ENCODE measurements at places on chromosomes 5 and 9.
A peak's percentile ranks its signal among the peaks of the same experiment; 100 is the strongest.

DNA sequence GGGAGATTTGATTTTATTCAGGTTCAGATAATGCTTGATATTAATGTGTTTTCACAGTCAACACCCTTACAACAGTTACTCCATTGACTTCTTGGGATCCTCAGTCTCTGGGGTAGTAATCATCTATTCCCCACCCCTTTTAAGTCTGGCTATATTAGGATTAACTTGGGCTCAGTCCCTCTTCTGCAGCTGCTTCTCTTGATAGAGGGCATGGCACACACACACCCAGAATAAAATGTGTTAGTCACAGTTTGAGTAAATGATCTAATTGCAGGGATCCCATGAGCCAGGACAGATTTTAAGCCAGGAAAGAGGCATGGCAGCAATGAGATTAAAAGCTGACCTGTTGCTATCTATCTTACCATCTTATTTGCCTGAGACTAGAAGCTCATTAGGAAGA, 53.7 kb upstream of the VLDLR start:
- no peak for DNase-seq

- DNase-seq, result no peak
These were observed 11.2 kb downstream of the LRRC26 start for GRCh38 chr9:137158625-137159024.

DNA sequence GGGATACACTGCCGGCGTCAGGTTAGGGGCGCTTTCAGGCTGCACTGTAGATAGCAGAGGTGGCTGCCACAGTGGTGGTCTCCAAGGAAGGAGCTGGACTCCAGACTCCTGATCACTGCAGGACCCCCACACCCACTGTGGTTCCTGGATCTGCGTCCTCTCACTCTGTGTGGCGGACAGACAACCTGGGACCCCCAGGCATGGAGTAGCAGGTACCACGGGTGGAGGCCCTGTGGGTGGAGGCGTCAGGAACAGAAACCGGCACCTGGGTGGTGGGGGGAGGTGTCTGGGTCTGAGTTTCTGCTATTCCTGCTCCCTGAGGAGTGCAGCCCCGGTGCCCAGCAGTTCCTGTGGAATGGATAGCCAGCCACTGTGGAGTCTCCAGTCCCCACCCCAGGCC, 75.1 kb upstream of the PCAT7 start:
- no peak for DNase-seq

- no peak for DNase-seq
These were observed 16.2 kb upstream of the IL3 start for GRCh38 chr5:132044207-132044606.

DNA sequence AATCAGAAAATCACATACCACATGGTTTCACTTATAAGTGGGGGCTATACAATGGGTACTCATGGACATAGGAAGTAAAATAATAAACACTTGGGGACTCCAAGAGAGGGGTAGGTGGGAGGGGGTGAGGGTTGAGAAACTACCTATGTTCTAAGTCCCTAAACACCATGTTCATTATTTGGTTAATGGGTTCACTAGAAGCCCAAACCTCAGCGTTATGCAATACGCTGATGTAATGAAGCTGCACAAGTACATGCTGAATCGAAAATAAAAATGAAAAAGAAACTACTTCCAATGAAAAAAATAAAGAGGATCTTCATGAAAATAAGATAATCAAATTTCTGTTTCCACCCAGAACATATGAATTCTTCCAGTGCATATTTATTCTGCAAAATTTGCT, 208.5 kb downstream of the TMEM161B start:
- no peak for DNase-seq

- no peak for DNase-seq
These were observed 45.5 kb downstream of the CTSL start for GRCh38 chr9:87771316-87772006.

DNA sequence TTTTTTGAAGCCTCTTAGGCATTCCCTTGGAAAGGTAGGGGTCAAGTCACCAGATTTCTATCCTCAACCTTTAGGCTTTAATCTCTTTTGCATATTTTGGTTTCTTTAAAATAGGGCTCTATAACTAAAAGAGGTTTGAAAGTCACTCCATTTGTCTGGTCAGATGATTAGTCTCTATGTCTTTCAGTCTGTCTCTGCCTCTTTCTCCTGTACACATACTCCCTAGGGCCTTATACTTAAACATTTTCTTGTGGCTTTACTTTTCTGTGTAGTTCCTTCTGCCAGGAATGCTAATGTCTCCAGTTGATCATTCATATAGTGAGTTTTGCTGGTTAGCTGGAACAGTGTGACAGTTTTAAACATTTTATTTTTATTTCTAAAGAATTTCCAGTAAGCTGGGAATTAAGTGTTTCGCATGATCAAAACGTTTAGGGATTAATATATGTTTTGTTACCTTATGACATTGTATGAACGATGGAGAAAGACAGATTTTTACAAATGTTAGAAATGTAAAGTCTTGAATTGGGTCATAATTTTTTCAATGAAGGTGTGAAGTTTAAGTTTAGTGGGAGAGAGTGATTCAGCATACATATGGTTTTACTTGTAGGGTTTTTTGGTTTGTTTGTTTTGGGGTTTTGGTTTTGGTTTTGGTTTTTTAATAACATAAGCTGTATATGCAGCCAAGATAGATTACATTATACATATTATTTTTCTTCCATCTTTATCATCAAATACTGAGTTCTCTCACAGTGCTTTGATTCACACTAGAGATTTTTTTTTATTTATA, 90.6 kb downstream of the ZCCHC7 start:
- no peak for DNase-seq

DNA sequence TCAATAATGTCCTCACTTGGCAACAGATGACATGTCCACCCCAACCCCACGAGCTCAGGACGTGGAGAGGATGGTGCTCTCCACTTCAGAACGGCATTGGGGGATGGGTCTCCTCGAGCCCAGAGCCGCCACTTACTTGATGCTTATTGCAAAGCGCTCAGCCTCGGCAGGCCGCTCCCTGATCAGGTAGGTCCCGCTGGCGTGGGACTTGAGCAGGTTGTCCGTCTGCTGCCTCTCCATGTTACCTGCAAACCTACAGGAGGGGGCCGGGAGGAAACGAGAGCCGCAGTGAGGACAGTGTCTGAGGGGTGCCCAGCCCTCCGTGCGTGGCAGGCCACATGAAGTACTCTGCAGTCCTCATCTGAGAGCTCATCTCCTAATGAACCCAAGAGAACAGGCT, 36.6 kb upstream of the SARDH start:
- DNase-seq, result no peak

GRCh38 chr9:107569174-107569573, 79.6 kb upstream of the KLF4 start:
- DNase-seq, result no peak

- no peak for DNase-seq
These were observed 36.3 kb downstream of the SPATA31D1 start for GRCh38 chr9:82024908-82025307.

GRCh38 chr5:127564002-127564769, 46.7 kb downstream of the PRRC1 start:
- peak; percentile 65 for DNase-seq

DNA sequence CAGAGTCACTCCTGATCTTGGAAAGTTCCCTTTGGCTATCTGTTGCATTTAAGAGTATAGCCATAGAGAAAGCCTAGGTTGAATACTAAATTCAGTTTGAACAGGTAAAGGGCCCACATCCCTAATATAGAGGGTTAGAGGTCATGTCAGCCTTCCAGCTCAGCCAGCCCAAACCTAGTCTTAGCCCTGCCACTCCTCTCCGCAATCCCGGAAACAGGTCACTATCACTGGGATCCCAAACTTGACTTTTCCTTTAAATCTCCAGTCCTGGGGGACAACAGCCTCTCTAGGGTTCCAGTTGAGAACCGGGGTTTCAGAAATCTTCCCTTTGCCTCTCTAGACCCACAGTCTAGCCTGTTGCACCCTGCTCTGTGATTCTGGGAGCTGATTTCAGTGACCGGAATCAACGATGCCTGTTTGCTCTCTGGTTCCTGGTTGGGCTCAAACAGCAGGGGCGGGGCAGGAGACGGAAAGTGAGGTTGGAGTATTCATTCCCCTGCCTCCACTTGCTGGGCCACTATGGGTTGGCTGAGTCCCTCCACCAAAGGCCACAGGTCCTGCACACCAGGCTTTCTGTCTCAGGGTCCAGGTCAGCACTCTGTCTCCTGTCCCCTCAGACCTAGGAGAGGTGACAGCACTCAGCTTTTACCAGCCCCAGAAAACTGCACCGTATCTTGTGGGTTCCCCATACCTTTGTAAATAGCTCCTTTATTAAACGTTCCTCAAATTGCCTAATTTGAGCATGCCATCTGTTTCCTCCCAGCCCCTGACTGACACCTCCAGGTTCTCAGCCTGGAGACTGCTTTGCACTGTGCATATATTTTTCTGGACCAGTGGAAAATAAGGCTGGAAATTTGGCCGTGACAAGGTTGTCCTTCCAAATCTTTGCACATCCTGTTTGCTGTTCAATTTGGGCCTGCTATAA, 23.8 kb upstream of the CPEB4 start:
- DNase-seq, result no peak

DNA sequence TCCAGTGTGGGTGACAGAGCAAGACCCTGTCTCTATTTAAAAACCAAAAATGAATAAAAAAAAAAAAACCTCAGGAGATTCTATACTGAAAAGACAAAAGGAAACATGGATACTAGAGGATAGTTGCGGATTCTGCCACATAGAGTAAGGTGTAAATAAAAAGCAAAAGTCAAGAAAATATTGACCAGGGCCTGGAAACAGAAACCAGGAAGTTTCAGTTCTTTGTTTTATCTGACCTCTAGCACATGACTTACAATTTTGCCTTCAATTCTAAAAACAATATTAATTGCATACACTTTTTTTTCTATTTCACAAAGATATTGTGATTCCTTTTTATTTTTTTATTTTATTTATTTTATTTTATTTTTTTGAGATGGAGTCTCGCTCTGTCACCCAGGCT, 96.2 kb upstream of the NMUR2 start:
- DNase-seq, result no peak

DNA sequence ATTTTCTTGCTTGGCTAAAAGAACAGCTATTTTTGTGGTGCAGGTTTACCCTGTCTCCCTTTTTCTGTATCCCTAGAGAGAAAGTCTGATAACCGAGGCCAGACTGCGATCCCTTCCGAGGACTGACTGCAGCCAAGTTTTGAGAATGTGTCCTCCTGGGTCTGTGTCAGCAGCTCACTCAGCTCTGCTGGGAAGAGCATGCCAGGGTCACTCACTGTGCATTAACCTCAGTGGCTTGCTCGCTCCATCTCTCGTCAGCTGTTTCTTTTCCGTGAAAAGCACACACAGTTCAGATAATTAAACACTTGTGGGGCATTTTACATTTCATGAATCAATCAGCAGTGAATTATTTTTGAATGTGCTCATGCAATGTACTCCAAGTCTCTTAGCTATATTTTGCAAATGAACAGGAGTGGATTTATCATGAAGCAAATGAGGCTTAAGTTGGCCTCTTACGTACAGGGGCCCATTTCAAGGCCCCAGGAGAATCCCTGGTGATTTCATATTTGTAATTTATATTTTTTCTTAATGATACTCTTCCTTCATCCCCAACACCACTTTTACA, 252.1 kb downstream of the SMARCA2 start:
- no peak for DNase-seq

DNA sequence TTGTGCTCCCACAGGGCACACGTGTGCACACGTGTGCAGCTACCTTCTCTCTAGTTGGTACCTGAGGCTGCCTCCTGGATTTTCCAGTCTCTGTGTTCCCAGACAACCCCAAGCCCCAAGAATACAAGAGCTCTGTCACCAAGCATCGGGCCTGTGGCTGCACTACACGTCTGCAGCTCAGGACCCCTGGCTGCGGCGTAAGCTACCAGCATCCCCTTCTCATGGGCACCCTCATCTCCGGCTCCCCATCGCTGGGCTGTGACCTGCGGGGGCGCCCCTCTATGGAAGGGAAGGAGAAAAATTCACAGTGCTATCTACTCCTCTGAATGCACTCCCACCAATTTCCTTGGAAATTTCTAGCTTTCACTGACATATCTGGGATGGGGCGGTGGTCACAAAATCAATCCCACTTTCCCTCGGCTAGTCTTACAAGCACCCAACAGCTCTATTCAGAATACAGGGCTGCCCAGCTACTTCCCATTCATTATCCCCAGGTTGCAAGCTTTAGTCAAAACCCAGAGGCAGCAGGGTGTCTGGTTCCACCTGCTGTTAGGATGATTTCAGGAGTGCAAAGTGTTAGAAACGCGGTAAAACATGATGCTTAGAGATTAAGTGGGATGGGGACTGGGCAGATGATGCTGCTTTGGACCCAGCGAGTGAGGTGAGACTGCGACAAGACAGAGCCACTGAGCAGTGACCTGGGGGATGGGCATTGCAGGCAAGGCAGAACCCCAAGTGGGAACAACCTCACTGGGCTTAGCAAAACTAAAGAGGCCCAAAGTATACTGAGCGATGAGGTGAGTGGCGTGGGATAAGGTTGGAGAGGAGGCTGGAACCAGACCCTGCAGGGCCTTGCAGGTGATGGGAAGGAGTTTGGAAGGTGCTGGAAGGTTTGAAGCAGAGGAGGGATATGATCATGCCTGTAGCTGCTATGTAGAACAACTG, 121.7 kb downstream of the KCNIP1 start:
- DNase-seq, result no peak

DNA sequence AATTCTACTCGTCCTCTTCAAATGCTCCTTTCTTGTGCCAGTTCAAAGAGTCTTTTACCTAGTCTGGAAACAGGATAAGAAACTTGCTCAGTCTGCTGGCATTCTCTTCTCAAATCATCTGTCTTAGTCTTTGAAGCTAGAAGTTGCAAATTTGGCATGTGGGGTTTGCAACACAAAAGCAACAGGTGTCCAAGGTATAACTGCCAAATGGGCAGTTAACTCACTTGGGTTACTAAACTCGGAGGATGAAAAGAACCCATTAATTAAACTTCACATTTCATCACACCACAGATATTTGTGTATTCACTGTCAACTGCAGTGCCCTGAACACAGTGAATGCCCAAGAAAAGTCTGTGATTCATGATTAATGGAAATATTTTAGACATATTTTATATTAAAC, 108.0 kb upstream of the TARS1 start:
- no peak for DNase-seq

GRCh38 chr5:1801222-1801966, at the start of gene NDUFS6:
Gene NDUFS6, plus strand, starts transcription at chr5:1801407. Its CDS starts 11 bp downstream, at chr5:1801418.
- DNase-seq, result peak; percentile 53

DNA sequence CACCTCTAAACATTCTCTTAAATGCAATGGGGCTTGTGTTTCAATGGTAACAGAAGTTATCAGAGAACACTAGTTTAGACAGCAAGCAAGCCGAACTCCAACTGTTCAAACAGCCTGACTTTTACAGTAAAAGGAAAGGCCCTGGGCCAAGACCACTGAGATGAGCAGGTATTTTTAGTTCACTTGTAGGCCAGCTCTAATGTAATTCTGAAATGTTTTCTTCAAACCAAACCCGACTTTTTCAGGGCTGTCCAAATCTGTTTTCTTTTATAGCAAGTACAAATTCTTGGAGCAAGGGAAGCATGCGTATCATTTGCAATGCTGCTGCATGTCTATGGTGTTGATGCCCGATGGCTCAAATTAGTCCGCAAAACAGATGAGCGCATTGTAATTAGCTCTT, 192.9 kb downstream of the SLF1 start:
- DNase-seq, result no peak

- DNase-seq, result no peak
These were observed 11.1 kb upstream of the WNK2 start for GRCh38 chr9:93172666-93173364.

Data from fibroblast of skin of right biceps (primary cell).